ENCODE measurements at places on chromosomes 3 and 15. TPM values are rescaled to one million over a fixed set of nuclear protein-coding genes. Genes with fewer than 3 reads are reported as not detected.
A peak's percentile ranks its signal among the peaks of the same experiment; 100 is the strongest.

GRCh38 chr15:32677238-32677750 is 35.8 kb downstream of the SCG5 start:
- no peak for DNase-seq

- no peak for DNase-seq
Measured at GRCh38 chr3:45084820-45085816, 59.0 kb downstream of the CLEC3B start.

Gene MNS1
- 0.29 TPM for total RNA-seq

Gene INKA1
- 1.8 TPM for total RNA-seq

- no peak for DNase-seq
Measured at GRCh38 chr3:68033867-68034266, 379.5 kb upstream of the SUCLG2 start.

DNA sequence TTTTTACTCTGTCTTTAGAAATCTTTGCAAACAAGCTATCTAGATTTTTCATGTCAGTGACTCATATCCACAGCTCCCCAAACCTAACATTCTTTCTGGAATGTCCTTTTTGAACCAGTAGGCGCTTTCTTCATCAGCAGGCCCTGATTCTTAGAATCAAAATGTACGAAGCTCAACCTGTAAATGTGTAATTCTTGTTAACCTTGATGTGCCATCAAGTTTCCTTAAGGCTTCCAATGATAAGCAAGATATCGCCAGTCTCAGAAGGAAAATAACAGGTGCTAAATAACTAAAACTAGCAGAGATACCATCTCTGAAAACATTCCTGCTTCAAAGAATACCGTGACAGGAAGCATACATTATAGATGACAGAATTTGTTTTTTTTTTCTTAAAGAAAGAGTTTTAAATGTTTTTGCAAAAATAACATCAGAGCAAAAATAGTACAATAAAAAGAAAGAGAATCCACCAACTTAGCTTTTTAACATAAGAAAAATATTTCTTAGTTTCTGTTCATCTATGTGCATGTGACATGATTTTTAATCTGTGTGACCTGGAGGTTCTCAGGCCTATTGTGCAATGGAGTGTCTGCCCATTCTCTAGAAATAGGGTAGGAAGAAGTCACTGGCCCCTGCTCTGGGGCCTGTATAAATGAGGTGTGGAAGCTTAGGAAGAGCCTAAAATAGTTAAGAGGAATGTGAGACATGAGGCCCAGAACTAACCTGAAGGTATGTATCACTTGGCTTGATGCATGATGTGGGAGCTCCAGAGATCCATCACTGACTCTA is 14.7 kb upstream of the SECISBP2L start:
- no peak for DNase-seq

Gene CCDC71
- total RNA-seq: 18.7 TPM

GRCh38 chr3:177201700-177202397 is 4.6 kb upstream of the TBL1XR1 start:
- peak; percentile 82 for DNase-seq

Gene BFSP2
- 1.1 TPM for total RNA-seq

Gene PDIA5
- total RNA-seq: 19.0 TPM

- DNase-seq: no peak
Measured at GRCh38 chr15:29140475-29141307, 128.9 kb downstream of the NSMCE3 start.

DNA sequence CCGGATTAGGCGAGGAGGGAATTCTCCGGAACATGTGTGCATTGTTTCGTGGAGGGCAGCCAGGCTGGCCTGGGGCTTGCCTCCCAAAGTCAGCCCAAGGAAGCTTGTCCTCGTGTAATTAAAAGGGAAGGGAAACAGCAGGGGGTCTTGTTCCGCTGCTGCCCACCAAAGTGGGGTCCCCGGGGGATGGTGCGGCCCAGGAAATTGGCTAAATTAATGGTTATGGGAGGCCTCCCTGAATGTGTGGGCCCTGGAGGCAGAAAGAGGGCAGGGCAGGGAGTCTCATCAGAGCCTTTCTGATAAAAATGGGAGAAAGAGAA is 118.1 kb downstream of the OPA1 start:
- no peak for DNase-seq

Gene BRK1
- 107 TPM for total RNA-seq
